ENCODE measurements at places on chromosomes 2 and 18.

DNA sequence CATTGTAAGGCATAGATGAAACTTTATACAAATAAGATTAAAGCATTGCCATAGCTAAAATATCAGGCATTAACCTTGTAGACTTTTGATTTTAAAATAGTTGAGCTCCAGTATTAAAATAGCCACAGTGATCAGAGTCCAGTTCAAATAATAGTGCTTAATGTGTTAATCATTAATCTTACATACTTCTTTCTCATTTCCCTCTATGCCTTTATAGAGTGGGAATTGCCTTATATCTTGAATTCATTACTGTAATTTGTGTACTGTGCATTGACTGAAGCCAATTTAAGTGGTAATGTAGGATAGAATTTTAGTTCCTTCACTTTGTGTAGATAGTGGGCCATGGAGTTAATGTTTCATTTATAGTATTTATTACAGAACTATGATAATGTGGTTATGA lies 549.2 kb upstream of the VWC2L start:
- no peaks in the 10 kb centered on the region for H3K27me3 ChIP-seq
- no peak overlapping the region for H3K27ac ChIP-seq
- no peaks in the 10 kb centered on the region for H3K4me1 ChIP-seq

GRCh38 chr2:101698844-101699754 lies 1.6 kb downstream of the MAP4K4 start:
- no peak overlapping the region for H3K4me3 ChIP-seq
- peaks cover 32% of the 10 kb centered on the region for H3K36me3 ChIP-seq
- no peak overlapping the region for H3K27ac ChIP-seq
- no peaks in the 10 kb centered on the region for H3K27me3 ChIP-seq
- H3K4me1 ChIP-seq = peaks cover 8% of the 10 kb centered on the region

DNA sequence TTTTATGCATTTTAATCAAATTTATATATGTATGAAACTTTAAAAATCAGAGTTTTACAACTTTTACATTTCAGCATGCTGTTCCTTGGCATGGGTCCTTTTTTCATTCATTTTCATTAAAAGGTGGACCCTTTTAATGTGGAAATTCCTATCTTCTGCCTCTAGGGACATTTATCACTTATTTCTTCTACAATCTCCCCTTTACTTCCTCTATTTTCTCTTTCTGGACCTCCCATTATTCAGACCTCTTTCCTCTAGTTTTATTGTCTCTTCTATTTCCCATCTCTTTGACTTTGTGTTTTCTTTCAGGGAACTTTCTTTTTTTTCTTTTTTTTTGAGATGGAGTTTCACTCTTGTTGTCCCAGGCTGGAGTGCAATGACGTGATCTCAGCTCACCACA lies 5.7 kb downstream of the PROC start:
- peaks cover 16% of the 10 kb centered on the region for H3K4me1 ChIP-seq
- H3K4me3 ChIP-seq = peak overlapping the region; percentile 73
- H3K27ac ChIP-seq = no peak overlapping the region
- H3K36me3 ChIP-seq = no peaks in the 10 kb centered on the region
- no peak for DNase-seq

DNA sequence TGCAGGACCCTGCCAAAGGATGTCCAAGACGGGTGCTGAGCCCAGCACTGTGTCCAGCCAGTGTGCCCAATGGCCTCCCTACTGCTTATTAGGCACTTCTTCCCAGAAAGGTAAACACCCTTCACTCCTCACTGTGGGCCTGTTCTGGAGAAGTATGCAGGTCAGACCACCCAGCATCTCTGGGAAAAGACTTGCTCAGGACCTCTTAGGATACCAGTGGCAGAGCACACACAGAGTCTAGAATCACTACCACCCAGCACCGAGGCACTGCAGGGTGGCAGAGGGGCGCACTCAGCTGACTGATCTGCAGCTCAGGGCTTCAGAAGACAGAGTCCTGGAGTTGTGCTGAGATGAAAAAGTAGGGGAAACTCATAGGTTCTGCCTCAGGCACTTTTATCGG lies 25.8 kb downstream of the XDH start:
- no peaks in the 10 kb centered on the region for H3K36me3 ChIP-seq
- no peaks in the 10 kb centered on the region for H3K4me1 ChIP-seq
- DNase-seq = no peak

GRCh38 chr2:238922435-238922834 lies 74.5 kb downstream of the TWIST2 start:
- no peak for DNase-seq
- peaks cover 4% of the 10 kb centered on the region for H3K27me3 ChIP-seq
- H3K4me3 ChIP-seq = no peak overlapping the region
- no peak overlapping the region for H3K27ac ChIP-seq
- H3K4me1 ChIP-seq = no peaks in the 10 kb centered on the region
- no peaks in the 10 kb centered on the region for H3K36me3 ChIP-seq

- no peaks in the 10 kb centered on the region for H3K36me3 ChIP-seq
- H3K4me1 ChIP-seq = no peaks in the 10 kb centered on the region
- no peak overlapping the region for H3K4me3 ChIP-seq
Measured at GRCh38 chr2:225177098-225177497, 134.8 kb upstream of the DOCK10 start.

DNA sequence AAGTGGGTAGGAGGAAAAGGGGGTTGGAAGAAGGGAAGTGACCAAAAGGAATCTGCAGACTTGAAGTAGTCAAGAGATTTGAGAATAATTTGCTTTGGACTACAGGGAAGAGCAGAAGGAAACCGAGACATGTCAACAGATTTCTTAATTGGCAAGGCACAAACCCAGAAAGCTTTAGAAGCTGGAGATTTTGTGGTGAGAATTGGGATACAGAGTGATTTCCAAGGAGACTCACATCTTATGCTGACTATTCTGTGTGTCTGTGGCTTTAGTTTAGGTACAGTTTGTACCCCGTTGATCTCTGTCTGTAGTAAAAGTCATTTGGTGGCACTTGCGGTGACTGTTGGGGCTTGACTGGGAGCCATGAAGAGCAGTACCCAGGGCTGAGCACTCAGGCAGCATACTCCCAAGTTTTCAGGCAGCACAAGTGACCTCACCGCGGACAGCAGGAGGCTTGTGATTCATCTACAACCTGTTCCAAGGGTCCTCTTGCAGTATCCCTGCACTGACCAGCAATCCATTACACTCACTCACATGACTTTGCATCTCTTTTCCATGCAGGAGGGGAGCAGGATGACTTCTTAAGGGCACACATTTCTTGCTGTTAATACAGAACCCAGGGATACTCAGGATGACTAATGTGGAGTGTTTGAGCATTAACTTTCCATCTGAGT lies 97.1 kb upstream of the TNP1 start:
- no peak overlapping the region for H3K4me3 ChIP-seq
- H3K27me3 ChIP-seq = peaks cover 5% of the 10 kb centered on the region
- H3K27ac ChIP-seq = no peak overlapping the region
- no peaks in the 10 kb centered on the region for H3K36me3 ChIP-seq

- no peak for DNase-seq
- H3K27ac ChIP-seq = no peak overlapping the region
- no peak overlapping the region for H3K4me3 ChIP-seq
- H3K27me3 ChIP-seq = no peaks in the 10 kb centered on the region
Measured at GRCh38 chr2:223877721-223878410, 40.5 kb upstream of the AP1S3 start.

DNA sequence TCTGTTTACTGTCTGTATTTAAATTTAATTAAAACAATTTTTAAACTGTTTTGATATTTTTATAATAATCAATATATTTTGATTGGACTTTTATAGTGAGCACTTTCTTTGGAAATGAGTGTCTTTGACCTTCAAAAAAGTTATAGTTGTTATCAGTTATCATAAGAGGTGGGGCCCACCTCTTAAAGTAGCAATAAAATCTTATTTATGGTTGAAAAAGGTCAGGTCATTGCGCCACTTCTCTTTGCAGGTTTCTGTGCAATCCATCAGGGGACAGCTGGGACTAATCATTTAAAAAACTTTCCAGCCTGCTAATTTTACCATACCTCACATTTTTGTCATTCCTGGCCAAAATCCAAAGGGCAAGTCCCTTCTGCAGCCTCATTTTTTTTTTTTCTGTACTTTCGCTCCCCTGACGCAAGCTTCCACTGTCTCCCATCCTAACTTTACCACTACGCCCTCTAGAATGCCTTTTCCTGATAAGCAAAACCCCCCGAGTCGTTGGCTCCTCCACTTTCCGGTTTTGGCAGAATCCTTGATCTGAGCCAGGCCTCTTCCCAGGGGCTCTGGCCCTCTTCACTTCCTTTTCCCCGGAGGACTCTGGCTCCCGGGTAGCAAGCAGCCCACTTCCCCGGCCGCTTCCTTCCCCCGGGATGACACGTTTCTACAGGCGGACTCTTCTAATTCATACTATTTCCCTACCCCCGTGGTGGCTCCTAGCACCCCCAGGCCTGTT lies 1.1 kb upstream of the SEH1L start:
- H3K36me3 ChIP-seq = peaks cover 10% of the 10 kb centered on the region
- peak overlapping the region; percentile 97 for H3K27ac ChIP-seq

GRCh38 chr2:204114295-204115136 lies 178.0 kb downstream of the ICOS start:
- H3K4me3 ChIP-seq = no peak overlapping the region
- DNase-seq = no peak
- H3K36me3 ChIP-seq = no peaks in the 10 kb centered on the region
- peaks cover 24% of the 10 kb centered on the region for H3K27me3 ChIP-seq
- peaks cover 14% of the 10 kb centered on the region for H3K4me1 ChIP-seq

DNA sequence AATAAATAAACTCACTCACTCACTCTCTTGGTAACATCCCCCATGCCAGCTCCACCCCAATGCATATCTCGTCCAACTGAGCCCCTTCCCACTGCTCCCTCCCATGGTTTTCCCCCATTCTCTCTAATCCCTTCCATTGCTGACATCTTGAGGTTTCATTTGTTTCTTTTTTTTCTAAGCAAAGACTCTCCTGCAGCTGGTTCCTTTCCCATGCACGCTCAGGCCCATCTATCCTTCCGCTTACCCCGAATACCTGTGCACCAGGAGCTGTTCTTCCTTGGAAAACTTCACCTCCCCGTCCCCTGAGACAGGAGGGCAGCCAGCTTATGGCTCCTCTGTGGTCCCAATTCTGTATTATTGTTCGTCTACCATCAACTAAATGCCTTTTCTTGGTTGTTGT lies 41.7 kb upstream of the IGFBP2 start:
- H3K36me3 ChIP-seq = no peaks in the 10 kb centered on the region
- H3K4me3 ChIP-seq = no peak overlapping the region
- H3K4me1 ChIP-seq = no peaks in the 10 kb centered on the region
- DNase-seq = no peak
- H3K27me3 ChIP-seq = peaks cover 5% of the 10 kb centered on the region

DNA sequence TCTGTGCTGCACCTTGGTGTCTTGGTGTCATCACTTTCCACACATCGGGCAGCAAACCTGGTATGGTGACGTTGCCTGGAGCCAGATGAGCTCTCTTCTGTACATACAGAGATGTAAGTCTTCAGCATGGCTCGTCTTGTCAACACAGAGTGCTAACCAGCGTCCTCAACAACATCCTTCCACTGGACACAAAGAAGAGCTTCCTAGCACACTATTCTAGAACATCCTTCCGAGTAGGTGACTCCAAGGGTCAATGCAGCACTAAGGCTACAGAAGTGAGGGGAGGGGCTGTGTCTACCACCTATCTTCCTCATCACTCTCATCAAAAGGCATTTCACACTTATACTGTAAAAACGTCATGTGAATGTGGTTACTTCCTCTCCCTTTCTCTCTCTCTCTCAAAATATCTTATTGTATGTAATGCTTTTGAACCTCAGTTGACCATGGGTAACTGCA lies 108.1 kb upstream of the SLC1A4 start:
- H3K4me3 ChIP-seq = no peak overlapping the region
- no peaks in the 10 kb centered on the region for H3K27me3 ChIP-seq
- peaks cover 7% of the 10 kb centered on the region for H3K4me1 ChIP-seq

GRCh38 chr2:171531291-171531690 lies 9.0 kb downstream of the CYBRD1 start:
- peaks cover 23% of the 10 kb centered on the region for H3K27me3 ChIP-seq
- no peak overlapping the region for H3K27ac ChIP-seq
- H3K4me3 ChIP-seq = no peak overlapping the region
- DNase-seq = no peak

GRCh38 chr18:51513517-51513916 lies 316.0 kb upstream of the MEX3C start:
- no peak for DNase-seq
- no peaks in the 10 kb centered on the region for H3K27me3 ChIP-seq
- no peak overlapping the region for H3K4me3 ChIP-seq
- no peaks in the 10 kb centered on the region for H3K36me3 ChIP-seq

GRCh38 chr2:112154246-112155117 lies 16.3 kb downstream of the FBLN7 start:
- H3K27me3 ChIP-seq = no peaks in the 10 kb centered on the region
- H3K4me3 ChIP-seq = no peak overlapping the region
- H3K4me1 ChIP-seq = peaks cover 37% of the 10 kb centered on the region
- H3K36me3 ChIP-seq = no peaks in the 10 kb centered on the region
- no peak overlapping the region for H3K27ac ChIP-seq

DNA sequence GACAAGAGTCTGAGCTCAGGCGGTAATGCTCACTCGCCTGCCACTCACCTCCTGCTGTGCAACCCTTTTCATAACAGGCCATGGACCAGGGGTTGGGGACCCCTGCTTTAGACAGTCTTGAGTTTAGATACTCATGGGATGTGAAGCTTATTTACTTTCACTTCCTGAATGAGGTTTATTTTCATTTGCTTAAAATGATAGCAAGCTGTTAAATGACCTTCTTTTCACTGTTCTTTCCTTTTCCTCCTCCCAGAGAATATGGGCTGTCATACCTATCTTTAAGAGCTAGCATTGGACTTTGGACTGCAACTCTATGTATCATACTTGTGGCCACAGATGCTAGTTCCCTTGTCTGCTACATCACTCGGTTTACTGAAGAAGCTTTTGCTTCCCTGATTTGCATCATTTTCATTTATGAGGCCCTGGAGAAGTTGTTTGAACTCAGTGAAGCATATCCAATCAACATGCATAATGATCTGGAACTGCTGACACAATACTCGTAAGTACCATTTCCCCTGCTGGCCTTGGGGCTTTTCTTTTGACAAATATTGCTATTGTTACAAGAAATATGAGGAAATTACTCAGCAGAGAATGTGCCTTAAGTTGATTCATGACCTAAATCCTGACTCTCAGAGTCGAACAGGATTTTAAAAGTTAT lies 168.5 kb downstream of the DPP4 start:
- H3K36me3 ChIP-seq = no peaks in the 10 kb centered on the region
- DNase-seq = no peak
- no peaks in the 10 kb centered on the region for H3K27me3 ChIP-seq
- no peak overlapping the region for H3K4me3 ChIP-seq

GRCh38 chr18:56248610-56249235 lies 389.7 kb downstream of the TXNL1 start:
- no peaks in the 10 kb centered on the region for H3K27me3 ChIP-seq
- H3K4me3 ChIP-seq = peak overlapping the region; percentile 70
- H3K36me3 ChIP-seq = no peaks in the 10 kb centered on the region
- peak overlapping the region; percentile 82 for H3K27ac ChIP-seq

DNA sequence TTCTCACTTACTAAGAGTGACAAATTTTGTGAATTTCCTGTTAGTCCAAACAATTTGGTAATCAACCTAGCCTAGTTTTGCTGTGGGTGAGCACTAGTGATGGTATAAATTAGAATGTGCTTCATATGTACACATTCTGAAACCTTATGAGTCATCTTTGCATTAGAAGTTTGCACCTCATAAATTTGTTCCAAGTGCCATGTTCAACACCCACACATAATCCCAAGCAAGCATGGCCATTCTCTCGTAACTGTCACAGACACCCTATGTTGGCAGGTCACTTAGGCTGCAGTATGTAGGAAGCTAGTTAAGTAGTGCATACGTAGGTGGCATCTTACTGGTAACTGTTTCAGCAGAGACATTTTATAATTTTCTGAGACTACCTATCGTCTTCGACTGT lies 46.9 kb downstream of the NAB1 start:
- no peak overlapping the region for H3K4me3 ChIP-seq
- H3K27me3 ChIP-seq = no peaks in the 10 kb centered on the region
- H3K4me1 ChIP-seq = no peaks in the 10 kb centered on the region
- no peak overlapping the region for H3K27ac ChIP-seq
- no peak for DNase-seq

Measured in activated B cell treated with CpG ODN at 0.5 μM for 24 hours (primary cell).